ENCODE measurements at places on chromosomes 12 and 14.

GRCh38 chr12:122871851-122872780, 23.8 kb downstream of the VPS37B start:
- DNase-seq = peak; percentile 61

DNA sequence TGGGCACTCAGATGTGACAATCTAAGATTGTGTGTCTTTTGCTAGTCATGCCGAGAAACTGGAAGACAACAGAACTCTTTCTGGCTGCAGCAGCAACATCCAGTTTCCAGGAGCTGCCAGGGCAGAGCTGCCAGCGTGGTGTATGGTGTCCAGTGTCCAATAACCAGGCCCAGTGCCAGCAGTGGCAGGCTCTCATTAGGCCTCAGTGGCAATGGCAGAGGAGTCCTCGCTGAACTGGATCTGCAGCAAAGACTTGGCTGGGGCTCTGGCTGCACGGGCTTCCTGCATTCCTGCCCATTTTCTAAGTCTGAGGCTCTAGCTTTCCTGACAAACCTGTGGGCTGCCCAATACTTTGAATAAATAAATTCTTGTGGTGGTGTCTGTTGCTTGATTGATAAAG, 26.2 kb upstream of the PPM1A start:
- no peak for DNase-seq

- DNase-seq = no peak
These were observed 147.7 kb upstream of the BCL2L14 start for GRCh38 chr12:11923067-11923466.

DNA sequence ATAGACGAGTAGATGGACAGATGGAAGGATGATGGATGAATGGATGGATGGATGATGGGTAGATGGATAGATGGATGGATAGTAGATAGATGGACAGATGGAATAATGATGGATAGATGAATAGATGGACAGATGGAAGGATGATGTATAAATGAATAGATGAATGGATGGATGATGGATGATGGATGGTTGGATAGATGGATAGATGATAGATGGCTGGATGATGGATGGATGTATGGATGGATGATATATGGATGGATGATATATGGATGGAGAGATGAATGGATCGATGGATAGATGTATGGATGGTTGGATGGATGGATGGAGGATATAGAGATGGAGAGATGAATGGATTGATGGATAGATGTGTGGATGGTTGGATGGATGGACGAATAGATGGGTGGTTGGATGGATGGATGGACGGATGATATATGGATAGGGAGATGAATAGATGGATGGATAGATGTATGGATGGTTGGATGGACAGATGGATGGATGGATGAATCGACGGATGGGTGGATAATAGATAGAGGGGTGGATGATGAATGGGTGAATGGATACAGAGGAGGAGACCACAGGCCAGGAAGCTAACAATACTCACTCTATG, 19.3 kb downstream of the TRPV4 start:
- no peak for DNase-seq

DNA sequence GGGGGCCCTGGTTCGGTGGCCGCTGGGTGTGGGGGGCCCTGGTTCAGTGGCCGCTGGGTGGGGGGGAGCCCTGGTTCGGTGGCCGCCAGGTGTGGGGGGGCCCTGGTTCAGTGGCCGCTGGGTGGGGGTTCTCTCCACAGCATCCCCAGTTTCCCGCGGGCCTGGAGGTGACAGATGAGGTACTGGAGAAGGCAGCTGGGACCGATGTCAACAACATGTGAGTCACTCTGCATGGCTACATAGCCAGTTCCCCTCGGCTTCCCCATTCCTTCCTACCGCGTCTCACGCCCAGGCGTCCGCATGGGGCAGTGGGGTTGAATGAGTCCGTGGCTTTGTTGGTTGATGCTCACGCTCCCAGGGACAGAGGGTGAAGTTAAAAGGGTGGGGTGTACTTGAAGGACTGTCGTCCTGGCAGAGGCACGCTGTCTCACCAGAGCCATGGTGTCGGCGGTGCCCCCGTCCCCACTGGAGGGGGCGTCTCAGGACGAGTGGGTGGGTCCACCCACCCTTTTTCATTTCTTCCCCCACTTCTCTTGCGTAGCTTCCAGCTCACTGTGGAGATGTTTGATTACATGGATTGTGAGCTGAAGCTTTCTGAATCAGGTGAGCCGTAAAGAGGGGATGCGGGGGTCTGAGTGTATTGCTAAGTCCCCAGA, 15.6 kb downstream of the HIP1R start:
- no peak for DNase-seq

GRCh38 chr14:24255931-24256711, 6.9 kb downstream of the TGM1 start:
- DNase-seq = no peak

- DNase-seq = no peak
These were observed 10.1 kb upstream of the DCAF4 start for GRCh38 chr14:72916174-72916573.

- no peak for DNase-seq
These were observed 15.1 kb downstream of the CCDC177 start for GRCh38 chr14:69559581-69560011.

- no peak for DNase-seq
These were observed 27.2 kb downstream of the HIGD1C start for GRCh38 chr12:50979369-50980052.

- no peak for DNase-seq
These were observed 1808.9 kb upstream of the SEL1L start for GRCh38 chr14:83342590-83342989.

Data from NAMALWA (cell line).